SK-N-SH (cell line): ENCODE measurements at places on chromosomes 11 and 22.

DNA sequence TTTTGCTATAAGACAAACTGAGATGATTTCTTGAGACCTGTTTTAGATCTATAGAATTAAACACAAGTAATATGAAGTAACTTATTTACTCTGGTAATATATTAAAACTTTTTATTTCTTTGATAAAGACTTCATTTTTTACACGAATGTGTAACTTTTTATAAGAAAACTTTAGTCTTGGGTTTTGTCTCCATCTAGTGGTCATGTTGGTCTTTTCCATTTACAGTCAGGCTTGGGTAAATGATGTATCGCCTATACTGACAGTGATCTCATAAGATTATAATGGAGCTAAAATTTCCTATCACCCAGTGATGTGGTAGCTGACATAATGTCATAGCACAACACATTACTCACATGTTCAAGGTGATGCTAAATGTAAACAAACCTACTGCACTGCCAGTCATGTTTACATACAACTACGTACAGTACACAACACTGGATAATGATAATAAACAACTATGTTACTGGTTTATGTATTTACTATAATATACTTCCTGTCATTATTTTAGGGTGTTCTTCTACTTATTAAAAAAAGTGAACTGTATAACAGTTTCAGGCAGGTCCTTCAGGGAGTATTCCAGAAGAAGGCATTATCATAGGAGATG, 7.5 kb upstream of the C11orf97 start:
- peak; percentile 52 for DNase-seq

DNA sequence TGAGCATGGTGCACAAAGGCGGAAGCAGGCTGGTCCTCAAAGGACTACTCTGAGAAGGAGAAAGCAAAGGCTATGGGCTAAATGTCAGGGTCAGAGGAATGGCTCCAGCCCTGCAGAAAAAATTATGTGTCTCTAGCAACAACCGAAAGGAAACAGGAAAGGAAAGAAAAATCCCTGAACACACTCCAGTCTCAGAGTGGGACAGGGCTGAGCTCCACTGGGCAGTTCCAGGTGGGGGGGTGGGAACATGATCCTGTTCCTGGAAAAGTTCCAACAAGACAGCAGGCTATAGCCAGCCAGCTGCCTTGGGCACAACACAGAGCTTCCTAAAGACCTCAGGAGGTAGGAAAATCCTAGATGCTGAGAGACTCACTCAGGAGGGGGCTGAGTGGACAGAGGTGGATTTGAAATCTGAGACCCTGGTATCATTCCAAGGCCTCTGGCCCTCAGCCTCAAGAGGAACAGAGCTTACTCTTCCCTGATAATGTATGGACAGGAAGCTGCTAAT, 1088.2 kb downstream of the TBC1D22A start:
- DNase-seq, result no peak

GRCh38 chr22:37244114-37244921, at the start of gene RAC2:
Gene RAC2 (minus strand): TSS chr22:37244269. CDS start chr22:37244148, 121 bp downstream.
- peak; percentile 57 for DNase-seq

GRCh38 chr11:64379817-64380709, 21.1 kb downstream of the RPS6KA4 start:
- no peak for DNase-seq

GRCh38 chr22:28815111-28815510, 14.7 kb upstream of the XBP1 start:
- no peak for DNase-seq

DNA sequence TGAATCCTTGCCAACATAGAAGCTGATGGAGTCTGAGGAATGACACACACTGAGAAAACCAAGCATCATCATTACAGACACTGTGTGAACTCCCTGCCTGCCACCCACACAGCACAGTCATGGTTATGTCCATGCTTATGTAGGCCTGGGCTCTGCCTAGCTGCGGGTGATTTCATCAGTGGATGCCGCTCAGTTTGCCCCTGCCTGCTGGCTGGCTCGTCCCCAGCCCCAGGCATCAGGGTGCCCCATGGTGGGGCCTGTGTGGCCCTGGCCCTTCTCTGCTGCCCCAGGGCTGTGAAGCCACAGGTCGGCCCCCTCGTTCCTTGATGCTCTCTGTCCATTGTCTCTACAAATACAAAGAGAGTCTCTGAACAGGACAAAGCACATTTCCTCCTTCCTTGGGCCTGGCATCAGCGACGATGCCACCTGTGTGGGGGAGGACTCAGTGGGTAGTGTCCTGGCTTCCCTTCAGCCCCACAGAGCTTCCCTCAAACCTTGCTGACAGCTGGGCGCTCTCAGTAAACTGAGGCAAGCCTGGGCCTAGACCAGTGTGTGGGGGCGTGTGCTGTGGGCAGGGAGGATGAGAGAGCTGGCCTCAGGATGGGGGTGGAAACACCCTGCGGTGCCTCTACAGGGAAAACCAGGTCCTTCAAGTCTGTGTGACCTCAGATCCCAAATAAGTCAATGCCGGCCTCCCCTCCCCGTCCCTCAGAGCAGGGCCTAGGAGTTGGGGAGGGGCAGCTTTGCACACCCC, 20.0 kb upstream of the TUB start:
- no peak for DNase-seq

DNA sequence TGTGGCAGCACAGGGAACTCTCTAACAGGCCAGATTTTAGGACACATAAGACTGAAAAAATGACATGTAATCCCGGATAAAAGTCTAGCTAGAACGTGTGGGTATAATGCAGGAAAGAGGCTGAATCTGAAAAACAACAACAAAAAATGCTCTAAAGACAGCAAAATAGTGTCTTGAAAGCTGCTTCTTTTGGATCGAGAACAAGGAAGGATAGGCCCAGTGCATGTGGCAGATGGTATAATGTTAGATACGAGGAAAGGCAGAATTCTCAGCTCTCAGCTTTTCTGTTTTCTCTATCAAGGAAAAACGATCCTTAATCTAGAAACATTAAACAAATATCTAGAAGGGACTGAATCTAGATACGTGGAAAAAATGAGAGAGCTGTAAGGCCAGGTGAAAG, 33.8 kb upstream of the PARVA start:
- DNase-seq, result no peak

DNA sequence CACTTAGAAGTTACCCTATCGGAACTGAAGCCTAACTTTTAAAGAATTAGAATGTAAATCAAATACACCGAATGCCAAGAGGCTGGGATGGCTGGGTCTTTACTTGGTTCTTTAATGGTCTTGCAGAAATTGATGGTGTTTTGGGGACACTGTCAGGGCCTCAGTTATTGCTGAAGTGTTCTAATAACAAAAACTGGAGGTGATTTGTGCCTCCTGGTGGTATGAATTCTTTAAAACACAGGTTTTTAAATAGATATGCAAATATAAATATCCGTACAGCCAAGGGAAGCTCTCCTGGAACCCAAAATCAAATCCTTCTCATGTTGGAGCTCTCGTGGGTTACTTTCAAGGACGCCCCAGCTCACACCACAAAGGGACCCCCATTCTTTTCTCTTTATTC, 19.3 kb upstream of the TMPRSS5 start:
- no peak for DNase-seq

DNA sequence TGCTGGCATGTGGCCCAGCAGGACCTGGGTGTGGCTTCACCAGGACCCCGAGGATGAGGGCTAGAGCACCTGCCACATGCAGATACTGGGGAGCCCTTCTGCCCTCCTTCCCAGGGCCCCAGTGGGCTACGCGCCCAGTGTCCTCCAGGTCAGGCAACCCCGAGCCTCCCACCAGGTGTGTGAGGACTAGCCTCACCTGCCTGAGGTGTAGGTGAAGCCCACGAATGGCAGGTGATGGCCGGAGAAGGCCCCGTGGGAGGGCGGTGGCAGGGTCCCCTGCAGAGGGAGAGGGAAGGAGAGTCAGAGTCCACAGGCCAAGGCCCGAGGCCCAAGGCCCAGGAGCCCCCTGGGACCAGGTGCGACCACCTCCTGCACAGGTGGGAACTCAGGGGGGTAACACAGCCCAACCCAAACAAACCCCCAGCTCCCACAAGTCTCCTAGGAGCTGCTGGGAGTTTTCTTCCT, 6.5 kb downstream of the CDC42BPG start:
- no peak for DNase-seq

DNA sequence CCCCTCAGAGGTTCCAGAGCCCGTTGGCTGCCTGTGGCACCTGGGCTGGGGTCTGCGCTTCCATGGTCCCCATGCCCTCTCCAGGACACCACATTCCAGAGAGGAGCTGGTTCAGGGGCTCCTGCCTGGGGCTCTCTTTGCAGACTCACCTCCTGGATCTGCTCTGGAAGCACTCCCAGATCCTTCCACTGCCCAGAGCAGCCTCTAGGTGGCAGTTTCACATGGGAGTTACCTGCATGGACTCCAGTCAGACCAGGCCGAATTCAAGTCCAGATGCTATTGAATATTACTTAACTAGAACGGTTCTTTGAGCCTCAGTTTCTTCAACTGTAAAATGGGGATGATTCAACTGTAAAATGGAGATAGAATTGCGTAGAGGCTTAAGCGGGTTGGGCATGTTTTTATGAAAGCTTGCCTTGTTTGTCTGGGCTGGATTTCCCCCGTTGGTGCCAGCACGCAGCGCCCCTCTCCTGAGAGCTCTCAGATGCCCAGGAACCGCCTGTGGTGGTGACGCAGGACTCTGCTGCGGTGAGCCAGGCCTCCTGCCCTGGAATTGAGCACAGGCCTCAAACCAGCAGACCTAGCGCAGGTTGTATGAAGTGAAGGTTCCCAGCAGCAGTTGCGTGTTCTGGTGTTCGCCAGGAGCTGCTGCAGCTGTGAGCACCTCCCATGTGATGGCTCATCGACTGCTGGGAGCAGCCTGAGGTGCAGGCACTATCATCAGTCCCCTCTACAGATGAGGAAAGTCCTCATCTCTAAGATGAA, 44.2 kb downstream of the LMO1 start:
- peak; percentile 80 for DNase-seq

DNA sequence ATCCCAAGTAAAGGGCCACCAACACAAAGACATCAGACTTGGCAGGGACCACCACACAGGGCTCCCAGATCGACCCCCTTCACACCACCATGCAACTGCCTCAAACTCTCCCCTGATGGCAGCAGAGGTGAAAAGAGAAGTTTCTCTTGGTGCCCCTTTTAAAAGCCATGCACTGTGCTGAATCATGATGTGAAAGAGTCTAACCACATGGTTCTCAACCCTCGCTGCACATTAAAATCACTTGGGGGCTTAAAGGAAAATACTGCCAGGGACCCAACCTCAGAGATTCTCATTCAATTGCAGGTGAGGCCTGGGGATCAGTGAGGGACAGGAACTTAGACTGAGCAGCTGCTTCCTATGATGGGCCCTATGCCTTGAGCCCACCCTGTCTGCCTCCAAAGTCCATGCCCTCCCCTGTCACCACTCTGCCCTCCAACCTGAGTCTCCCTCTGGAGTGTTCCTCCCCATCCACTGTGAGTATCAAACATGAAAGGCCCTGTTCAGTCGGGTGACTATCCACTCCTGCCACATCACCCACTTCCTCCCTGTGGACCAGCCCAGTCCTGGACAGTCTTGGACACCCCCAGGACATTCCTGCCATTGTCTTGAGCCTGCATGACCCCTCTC, 40.8 kb downstream of the PLEKHA7 start:
- no peak for DNase-seq

GRCh38 chr11:70242885-70243284, 27.6 kb upstream of the PPFIA1 start:
- no peak for DNase-seq

DNA sequence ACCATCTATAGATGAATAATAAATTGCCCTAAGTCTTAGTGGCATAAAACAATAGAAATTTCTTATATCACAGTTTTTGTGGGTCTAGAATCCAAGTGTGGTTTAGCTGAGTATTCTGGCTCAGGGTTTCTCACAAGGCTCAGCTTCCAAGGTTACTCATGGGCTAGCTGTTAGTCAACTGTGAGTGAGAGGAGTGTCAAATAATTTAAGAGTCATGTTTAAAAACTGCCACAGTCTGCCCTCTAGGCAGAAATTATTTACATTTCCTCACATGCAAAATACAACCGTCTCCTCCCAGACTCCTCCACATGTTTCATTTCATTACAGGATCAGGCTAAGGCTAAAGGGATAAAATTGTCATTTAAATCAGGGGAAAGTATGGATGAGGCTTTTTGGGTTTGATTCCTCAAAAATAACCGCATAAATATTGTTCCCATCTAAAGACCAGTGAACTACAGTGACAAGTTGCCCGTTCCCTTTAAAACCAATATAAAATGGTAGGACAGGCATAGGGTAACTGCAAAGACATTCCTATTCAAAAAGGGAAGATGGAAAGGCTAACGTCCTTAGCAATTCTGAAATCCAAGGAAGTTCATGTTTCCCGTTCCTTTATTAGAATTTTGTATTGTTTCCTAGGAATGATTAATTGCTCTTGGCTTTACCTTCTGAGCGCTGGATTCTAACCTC, 324.3 kb downstream of the DYNC2H1 start:
- no peak for DNase-seq

DNA sequence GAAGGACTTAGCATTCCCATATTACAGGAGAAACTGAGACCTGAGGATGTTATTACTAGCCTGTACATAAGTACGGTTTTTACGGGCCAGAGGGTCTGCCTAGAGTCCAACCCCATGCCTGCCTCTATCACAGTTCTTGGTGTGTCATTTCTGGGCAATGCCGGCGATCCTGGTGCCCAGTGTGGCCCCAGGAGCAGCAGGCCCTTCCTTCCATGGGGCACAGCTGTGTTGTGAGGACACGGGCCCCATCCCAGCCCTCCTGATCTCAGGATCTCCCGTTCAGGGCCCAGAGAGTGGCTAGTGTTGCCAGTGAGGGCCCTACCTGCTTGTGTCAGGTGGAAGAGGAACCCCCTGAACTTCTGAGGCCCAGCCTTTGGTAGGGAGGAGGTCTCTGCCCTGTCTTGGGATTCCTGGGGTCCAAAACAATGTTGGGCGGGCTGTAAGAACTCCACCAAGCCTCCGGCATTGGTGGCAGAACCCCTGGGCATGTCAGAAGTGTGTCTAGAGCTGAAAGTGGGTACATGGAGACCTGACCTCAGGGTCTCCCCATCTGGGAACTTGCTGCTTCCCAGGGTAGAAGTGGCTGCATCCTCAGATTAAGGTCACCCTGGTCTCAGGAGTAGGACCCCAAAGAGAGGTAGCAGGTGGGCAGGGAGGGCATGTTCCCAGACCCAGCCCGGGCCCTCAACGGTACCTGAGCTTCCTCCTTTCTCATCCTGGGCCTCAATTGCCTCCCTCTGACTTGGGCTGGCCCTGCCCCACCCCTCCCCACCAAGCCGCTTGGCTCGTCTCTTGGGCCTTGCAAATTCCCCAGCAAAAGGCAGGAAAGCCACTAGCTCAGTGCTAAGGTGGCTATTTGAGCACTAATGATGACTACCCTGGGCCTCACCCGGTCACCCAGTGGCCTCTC, 74.6 kb upstream of the KCNQ1OT1 start:
- DNase-seq, result no peak

DNA sequence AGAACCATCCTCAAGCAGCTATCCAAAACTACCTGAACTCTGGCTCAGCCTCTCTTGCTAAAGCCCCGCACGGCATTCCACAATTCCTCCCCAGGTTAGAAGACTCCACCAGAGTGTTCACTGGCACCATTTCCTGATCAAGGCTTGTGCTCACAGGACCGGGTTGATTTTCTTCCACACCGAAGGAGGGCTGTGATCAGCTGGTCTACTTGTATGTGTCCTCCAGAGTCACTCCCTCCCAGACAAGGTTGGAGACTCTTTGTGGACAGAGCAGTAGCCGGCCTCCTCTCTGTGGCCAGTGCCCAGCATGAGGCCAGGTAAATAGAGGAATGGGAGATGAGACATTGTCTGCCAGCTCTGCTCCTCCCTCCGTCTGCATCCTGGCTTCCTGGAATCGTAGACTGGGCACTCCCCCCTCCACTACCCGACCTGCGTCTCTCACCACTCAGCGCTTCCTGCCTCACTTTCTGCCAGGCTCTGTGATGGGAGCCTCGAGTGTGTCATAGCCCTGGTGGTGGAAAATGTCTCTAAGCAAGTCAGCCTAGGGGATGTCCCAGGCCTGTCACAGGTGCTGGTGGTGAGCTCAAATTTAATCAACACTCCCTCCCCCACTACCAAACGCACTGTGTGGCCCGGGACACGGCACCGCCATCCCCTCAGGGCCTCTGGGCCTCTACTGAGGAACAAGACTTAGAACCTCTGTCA, 12.5 kb upstream of the TMPRSS6 start:
- peak; percentile 48 for DNase-seq
